NCI-H526 treated with DMSO at 0.1 percent for 48 hours (cell line): ENCODE measurements at places on chromosomes 7 and 10.

GRCh38 chr7:95963446-95963990, 191.2 kb downstream of the DYNC1I1 start:
- no peak for DNase-seq

- no peak for DNase-seq
Measured at GRCh38 chr7:5274441-5274840, 8.3 kb upstream of the SLC29A4 start.

DNA sequence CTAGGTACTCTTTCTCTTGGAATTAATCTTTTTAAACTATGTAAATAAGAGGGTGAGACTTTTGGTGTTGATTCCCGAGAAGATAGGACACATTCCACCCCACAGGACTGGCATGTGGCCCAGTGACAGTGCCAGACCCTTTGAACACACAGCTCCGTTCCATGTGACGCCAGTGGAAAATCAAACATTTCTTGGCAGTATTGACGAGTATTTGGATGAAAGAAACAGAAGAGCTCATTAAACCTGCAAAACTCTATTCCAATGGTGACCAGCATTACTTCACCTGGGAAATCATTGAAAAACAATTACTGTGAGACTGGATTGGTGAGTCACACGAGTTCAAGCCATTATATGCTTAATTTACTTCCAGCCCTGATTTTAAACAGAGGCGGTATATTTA, 25.8 kb downstream of the AKR1E2 start:
- no peak for DNase-seq

GRCh38 chr10:90373911-90374310, 483.9 kb downstream of the HTR7 start:
- no peak for DNase-seq

DNA sequence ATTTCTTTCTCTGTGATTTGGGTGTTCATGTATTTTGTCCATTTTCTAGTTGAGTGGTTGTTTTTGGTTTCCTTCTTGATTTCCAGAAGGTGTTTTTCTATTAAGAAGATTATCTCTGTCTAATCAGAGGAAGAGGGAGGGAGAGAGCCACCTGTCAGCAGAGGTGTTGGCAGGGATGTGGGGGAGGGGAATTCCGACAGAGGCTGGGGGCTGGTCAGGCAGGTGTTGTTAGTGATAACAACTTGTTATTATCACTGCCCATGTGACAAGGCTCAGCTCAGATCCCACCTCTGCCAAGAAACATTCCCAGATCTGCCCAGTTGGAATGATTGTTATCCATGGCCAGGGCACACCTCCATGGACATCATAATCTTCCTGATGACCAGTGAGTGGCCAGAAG, 293.4 kb downstream of the GFRA1 start:
- DNase-seq, result no peak

GRCh38 chr7:116573541-116573940, 48.7 kb downstream of the CAV1 start:
- DNase-seq, result no peak
